ENCODE measurements at places on chromosomes 16 and 17.

GRCh38 chr17:78653382-78653781 lies 76.2 kb upstream of the DNAH17 start:
- no peak for DNase-seq

- DNase-seq, result no peak
Measured at GRCh38 chr16:22109258-22109898, 17.0 kb downstream of the VWA3A start.

GRCh38 chr16:71933913-71934695 lies 38.8 kb downstream of the IST1 start:
- no peak for DNase-seq

GRCh38 chr17:70030371-70030770 lies 44.7 kb upstream of the KCNJ16 start:
- no peak for DNase-seq

GRCh38 chr17:9729034-9729650 lies 62.2 kb downstream of the DHRS7C start:
- no peak for DNase-seq

DNA sequence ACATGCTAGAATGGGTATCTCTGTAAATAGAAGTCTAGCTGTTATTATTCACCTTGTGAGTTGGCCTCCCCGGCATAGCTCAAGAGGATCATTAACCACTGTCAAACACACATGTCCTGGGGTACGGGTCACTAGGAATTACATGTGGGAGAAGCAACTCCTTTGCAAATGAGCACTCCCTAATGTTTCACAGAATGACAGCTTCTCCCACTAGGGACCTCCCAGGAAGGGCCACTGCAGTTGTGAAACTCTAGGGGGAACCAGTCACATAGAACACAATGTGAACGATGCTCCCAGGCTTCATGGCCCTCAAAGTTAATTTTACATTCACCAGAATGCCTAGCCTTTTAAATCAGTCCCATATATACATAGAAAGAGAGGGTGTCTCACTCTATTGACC lies 12.4 kb upstream of the ZNF19 start:
- DNase-seq, result no peak

DNA sequence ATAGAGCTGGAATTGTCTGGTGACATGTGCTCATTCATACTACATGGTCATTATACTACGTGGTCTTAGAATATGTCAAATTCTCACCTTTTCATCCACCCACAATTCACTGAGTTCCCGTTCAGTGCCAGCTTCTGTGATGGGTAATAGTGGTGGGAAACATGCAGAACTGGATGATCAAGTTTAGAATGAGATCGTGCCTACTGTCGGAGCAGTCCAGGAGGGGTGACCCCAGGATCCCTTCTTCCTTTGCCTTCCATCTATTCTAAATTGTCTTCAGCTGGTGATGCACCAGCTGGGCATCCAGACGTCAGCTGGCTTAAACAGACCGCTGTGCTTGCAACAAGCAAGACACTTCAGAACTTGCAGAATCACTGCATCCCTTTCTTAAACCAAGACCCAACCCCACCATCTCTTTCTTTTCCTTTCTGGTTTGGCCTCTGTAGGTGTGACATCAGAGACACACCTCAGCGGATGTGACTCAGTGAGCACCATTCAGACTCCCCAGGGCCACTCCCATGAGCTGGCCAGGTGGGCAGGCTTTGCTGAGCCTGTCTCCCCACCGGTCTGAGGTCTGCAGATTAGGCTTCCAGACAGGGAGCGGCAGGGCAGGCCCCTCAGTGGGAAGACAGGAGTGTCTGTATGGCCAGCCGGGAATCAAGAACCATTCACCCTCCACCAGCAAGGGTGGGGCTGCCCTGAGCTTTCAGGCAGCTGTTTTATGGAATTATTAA lies 18.1 kb downstream of the C17orf100 start:
- DNase-seq, result no peak

- DNase-seq, result peak; percentile 74
Measured at GRCh38 chr16:17070882-17071592, 399.7 kb downstream of the XYLT1 start.

DNA sequence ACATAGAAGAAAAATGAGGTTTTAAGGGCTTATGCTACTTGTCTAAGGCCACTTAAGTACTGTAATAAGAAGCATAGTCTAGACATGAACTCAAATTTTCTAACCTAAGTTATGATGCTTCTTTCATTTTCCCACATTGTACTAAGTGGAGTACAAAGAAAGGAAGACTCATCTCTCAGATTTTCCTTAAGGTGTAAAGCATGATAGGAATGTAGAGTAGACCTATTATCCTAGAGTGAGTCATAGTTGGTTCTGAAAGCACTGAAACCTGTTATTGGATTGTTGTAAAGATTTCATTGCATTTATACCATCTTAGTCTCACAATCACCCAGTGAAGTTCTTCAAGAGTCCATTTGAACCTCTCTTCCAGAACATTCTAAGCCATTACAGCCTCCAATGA lies 343.8 kb downstream of the TOX3 start:
- no peak for DNase-seq

DNA sequence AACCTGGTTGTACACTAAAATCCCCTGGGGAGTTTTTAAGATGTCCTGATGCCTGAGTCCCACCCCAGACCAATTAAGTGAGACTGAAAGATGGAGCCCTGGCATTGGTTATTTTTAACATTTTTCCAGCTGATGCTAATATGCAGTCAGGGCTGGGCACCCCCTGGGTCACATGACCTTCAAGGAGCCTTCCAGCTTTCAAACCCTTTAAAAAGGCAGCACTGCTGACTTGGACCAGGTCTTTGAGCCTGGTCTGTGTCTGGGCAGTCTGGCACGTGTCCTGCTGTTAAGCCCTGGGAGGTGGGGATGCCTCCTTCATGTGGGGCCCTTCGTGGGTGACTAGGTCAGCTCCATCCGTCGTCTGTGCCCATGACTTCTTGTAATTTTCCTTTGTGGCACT lies 202.6 kb downstream of the CCDC182 start:
- no peak for DNase-seq

DNA sequence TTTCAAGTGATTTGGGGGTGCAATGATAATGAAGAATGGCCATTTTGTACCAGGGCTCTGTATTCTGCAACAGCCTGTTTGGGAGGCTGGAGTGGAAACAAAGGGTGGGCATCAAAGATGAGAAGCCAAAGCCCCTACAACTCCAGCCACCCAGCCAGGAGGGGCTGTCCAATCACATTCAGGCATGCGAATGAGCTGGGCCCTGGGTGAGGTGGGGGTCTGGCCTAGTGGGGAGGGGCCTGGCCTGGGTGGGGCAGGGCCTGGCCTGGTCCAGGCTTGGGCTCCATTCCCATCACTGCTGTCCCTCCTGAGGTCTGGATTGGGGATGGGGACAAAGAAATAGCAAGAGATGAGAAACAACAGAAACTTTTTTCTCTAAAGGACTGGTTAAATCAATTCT lies 6.4 kb downstream of the AOC3 start:
- DNase-seq, result no peak

- DNase-seq, result no peak
Measured at GRCh38 chr17:67600408-67600807, 117.3 kb upstream of the NOL11 start.

- DNase-seq, result no peak
Measured at GRCh38 chr17:61177351-61177750, 222.3 kb upstream of the TBX2 start.

DNA sequence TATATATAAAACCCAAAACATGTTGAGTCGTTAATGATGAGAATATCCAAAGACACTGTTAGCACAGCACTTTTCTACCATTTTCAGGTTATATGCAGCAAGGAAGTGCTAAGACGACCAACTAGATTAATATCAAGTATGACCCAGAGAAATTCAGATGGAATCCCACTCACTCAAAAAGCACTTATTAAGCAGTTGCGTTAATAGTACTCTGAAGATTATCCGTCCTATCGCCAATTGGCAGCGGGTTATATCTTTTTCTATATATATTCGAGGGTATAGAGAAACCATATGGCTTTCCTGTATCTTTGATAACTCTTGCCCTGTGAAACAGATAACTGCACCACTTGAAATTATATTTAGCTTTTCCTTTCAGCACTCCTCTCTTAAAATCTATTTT lies 1.1 kb downstream of the CRLF3 start:
- no peak for DNase-seq

DNA sequence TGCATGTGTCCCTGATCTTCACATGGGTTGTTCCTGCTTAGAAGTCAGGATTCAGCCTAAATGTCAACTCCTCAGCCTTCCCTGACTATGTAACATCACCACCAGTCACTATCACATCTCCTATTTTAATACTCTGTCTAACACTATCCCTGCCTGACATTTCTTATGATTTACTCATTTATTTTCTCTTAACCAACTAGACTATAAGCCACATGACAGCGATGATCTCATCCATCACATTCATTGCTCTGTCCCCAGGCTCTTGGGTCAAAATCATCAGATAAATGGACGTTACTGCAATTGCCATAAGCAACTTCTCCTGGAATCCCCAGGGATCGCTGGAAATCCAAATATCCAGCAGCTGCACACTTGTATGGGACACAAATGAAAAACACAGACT lies 15.7 kb downstream of the CDRT4 start:
- DNase-seq, result no peak

- no peak for DNase-seq
Measured at GRCh38 chr16:88673716-88674379, 11.0 kb upstream of the MVD start.

DNA sequence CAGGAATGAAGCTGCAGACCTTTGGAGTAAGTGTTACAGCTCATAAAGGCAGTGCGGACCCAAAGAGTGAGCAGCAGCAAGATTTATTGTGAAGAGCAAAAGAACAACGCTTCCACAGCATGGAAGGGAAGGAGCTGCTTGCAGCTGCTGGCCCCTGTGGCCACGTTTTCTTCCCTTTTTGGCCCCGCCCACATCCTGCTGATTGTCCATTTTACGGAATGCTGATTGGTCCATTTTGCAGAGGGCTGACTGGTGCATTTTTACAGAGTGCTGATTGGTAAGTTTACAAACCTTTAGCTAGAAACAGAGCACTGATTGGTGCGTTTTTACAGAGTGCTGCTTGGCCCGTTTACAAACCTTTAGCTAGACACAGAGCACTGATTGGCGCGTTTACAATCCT lies 841.5 kb downstream of the CDH11 start:
- DNase-seq, result no peak

DNA sequence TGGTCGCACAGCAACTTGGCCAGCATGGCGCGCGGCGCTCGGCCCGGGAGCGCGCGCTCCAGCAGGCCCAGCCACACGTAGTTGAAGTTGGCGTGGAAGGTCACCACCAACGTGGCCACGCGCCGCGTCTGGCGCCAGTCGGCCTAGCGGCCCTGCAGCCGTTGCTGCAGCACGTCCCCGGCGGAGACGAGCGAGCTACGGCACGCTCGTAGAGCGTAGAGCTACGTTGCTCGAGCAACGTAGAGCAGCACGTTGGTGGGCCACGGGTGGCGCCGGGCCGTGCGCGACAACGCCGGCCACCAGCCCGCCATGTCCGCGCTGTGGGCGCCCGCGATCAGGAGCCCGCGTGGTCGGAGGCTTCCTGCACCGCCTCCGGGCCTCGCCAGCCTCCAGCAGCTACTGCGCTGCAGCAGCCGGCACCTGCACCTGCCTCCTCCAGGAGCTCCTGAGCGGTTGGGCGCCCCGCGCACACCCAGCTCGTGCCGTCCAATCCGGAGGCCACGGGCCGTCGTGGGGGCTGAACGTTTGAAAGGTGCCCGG lies 13.4 kb upstream of the SULT1A1 start:
- DNase-seq, result peak; percentile 37

DNA sequence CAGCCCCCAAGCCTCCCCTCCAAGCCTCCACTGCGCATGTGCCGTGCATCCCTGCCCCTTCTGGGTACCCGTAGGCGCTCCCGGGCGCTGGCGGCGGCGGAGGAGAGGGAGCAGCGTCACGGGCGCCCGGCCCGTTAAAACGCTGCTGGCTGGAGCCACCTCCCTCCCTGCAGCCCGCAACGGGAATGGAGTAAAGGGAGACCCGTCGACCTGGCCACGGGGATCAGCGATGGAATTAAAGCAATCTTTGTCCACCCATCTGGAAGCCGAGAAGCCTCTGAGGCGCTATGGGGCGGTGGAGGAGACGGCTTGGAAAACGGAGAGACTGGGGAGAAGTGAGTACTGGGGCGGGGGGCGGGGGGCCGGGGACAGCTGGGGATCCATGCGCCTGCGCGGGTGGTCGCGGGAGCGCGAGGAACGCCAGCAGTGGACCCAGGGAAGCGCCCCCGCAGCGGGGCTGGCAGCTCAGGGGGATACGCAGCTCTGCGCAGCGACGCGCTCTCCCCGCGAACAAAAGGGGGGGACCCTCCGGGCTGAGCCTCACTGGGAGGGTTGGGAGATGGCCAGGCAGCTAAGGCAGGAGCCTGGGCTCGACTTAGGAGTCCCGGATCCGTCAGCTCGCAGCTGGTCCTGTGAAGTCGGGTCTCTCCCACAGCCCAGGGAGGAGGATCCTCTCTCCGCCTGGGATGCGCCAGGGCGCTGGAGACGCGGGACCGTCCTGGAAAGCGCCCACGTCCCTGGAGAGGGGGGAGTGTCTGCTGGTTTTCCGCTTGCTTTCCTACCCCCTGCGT lies at the start of gene BMERB1:
Gene BMERB1, plus strand, starts transcription at position 164 of the 791 bp plus-strand sequence. Its CDS starts 66 bp downstream, at position 230.
- DNase-seq, result peak; percentile 5

GRCh38 chr17:80101946-80102663 lies 724 bp downstream of the GAA start:
- no peak for DNase-seq

DNA sequence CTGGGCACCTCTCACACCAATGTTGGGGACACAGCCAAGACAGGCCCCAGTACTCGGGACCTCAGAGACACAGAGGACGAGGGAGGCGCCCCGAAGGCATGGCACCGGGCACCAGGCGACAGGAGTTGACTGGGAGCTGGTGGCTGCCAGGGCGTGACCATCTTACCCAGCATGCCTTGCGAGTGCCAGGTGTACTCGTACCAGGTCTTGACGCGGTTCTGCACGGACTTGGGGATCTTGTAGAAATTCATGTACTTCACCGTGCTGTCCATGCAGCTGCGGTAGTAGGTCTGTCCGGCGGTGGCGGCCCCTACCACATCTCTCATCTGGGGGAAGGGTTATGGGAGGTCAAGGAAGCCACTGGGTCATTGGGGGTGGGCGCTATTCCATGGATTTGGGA lies 67.3 kb downstream of the CNGB1 start:
- DNase-seq, result no peak

DNA sequence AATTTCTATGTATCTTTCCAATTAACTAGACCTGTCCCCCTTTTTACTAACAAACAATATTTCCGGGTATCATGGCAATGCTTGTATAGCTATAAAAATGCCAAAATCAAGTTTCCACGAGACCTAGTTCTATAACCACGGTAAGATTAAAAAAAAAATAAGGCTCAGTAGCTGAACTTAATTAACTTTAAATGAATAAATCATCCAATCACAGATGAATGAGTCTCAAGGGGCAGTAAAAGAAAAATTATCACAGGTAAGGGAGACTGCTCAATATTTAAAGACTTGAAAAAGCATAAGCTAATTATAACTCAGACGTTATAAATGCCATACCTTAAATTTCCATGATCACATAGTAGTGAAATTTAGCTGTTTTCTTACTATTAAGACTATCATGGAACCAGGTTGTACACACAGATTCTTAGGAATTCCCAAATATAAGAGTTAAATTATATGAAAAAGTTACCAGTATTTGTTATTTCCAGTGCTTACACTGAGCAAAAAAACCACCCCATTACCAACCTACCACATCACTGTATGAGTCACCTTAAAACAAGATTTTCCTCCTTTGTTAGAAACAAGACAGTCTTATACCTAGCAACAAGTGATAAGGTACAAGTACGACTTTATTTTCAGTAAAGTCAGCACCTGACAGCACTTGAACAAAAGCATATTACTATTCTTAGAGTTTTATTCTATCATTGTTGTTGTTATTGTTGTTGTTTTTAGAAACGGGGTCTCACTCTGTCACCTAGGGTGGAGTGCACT lies 20.6 kb downstream of the SSH2 start:
- DNase-seq, result no peak

GRCh38 chr17:17741349-17742023 lies 60.2 kb downstream of the RAI1 start:
- no peak for DNase-seq

GRCh38 chr17:29596811-29597210 lies 3.9 kb downstream of the ANKRD13B start:
- DNase-seq, result no peak

All from activated CD8-positive, alpha-beta memory T cell treated with anti-CD3 and anti-CD28 coated beads for 1 hour (primary cell).